ENCODE measurements at places on chromosomes 2 and 18. TPM values are rescaled to one million over a fixed set of nuclear protein-coding genes. Genes with fewer than 3 reads are reported as not detected.

DNA sequence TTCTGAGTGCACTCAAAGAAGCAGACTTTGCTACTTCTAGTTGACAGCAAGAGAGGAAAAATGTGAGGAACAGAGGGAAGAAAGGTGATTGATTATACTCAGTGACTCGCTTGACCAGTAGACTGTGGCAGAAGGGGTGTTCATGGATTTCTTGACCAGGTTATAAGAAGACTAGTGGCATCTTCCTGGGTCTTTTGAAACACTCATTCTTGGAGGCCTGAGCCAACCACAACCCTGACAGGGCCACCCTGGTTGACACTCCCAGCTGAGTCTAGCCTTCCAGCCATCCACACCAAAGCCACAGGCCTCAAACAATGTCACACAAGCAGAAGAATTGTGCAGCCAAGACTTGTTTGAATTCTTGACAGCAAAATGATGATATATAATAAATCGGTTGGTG lies 366.3 kb downstream of the SS18 start:
- DNase-seq, result no peak

DNA sequence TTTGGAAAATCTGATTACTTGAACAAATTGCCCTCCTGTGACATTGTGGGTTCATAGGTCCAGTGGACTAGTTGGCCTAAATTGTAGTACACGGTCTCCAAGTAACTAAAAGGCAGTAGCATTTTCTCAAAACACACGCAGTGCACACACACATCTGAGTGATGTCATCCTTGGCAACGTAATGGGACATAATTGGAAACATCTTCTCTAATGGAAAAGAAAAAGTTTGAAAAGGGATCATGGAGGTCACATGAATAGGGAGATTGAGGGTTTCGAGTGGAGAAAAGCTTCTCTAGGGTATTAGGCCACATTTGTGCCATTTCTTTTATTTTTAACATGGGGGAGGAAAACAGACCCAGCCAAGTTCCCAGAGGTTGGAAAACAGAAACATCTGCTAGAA lies 93.3 kb downstream of the MAP4K4 start:
- no peak for DNase-seq

GRCh38 chr18:62518460-62519375 lies 4.1 kb upstream of the ZCCHC2 start:
- no peak for DNase-seq

The GAL3ST2 gene
- polyA plus RNA-seq, result 0.41 TPM

The WNT10A gene
- 0.04 TPM for polyA plus RNA-seq
